Trophoblast cell (in vitro differentiated cells and primary cell): ENCODE measurements at places on chromosomes 16 and 17.

- no peaks in the 10 kb centered on the region for H3K36me3 ChIP-seq
- H3K27ac ChIP-seq: no peak overlapping the region
- H3K4me3 ChIP-seq: no peak overlapping the region
Measured at GRCh38 chr17:266701-267667, 85.5 kb upstream of the DOC2B start.

DNA sequence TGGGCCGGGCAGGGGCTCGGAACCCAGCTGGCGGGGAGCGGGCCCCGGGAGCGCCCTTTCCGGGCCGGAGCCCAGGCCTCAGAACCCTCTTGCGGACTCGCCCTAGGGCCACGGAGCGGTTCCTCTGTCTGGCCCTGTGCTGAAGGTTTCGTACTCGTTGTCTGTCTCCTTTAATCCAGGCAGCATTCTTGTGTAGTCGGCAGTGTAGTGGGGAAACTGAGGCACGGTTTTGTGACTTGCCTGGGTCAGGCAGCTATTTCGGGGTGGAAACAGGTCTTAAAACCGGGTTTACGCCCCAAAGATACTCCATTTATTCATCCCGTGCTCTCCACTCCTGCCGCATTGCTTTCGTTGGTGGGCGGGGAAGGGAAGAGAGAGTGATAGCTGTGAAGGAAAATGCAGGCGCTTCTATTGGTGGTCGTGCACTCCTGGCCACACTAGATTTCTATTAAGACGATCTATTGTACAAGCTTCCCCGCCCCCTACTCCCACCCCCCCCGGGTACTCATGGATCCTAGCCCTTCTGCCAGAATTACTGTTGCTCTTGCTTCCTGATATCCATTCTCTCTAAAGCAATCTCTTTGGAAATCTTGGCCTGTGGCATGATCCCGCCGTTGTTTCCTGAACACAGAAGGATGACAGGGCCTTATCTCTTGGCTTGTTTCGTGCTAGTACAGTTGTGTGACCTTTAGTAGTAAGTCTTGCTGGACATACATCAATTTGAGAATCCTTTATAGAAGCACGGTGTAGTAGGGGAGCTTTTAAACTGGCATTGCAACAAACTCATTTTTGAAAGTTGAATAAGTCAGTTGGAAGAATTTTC, 751 bp downstream of the DCAF7 start:
- peaks cover 4% of the 10 kb centered on the region for H3K4me1 ChIP-seq
- peak overlapping the region; percentile 97 for H3K4me3 ChIP-seq
- H3K27ac ChIP-seq: peak overlapping the region; percentile 66
- peaks cover 2% of the 10 kb centered on the region for H3K36me3 ChIP-seq
- DNase-seq: peak; percentile 22
- no peaks in the 10 kb centered on the region for H3K27me3 ChIP-seq

GRCh38 chr17:54256401-54256929, 433.7 kb downstream of the KIF2B start:
- DNase-seq: no peak
- H3K27me3 ChIP-seq: no peaks in the 10 kb centered on the region
- H3K36me3 ChIP-seq: no peaks in the 10 kb centered on the region
- no peaks in the 10 kb centered on the region for H3K4me1 ChIP-seq
- H3K27ac ChIP-seq: no peak overlapping the region

DNA sequence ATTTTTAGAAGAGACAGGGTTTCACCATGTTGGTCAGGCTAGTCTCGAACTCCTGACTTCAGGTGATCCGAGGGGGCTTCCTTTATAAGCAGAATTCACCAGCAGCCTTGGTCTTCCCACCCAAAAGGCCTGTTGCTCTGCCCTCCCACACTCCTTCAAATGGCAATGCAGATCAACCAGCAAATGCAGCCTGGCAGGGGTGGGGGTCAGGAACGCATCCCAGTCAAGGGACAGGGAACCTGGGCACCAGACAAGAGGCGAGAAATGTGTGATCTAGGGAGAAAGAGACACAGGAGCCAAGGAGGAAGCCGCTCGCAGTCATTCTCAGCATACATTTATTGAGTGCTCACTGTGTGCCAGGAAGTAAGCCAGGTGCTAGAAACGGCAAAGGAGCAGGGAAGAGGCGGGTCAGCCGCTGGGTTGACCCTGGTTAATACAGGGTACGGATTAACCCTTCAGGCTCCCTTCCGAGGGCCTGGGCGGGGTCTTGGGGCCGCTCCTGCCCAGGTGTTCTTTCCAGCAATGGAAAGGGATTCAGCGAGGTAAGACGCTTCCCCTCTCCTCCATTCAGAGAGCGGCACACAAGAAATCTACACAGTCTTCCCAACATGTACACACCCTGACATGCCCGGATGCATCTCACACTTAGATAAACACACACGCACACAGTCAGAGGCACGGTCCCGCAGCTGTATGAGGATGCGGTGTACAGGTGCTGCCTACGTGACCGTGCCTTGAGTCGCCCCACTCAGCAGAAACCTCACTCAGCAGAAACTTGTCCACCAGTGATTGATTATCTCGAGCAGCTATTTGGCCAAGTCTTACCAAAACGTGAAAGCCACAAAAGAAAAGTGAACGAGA, 6.6 kb upstream of the PITPNA start:
- H3K4me3 ChIP-seq: no peak overlapping the region
- H3K27ac ChIP-seq: no peak overlapping the region
- no peaks in the 10 kb centered on the region for H3K36me3 ChIP-seq

DNA sequence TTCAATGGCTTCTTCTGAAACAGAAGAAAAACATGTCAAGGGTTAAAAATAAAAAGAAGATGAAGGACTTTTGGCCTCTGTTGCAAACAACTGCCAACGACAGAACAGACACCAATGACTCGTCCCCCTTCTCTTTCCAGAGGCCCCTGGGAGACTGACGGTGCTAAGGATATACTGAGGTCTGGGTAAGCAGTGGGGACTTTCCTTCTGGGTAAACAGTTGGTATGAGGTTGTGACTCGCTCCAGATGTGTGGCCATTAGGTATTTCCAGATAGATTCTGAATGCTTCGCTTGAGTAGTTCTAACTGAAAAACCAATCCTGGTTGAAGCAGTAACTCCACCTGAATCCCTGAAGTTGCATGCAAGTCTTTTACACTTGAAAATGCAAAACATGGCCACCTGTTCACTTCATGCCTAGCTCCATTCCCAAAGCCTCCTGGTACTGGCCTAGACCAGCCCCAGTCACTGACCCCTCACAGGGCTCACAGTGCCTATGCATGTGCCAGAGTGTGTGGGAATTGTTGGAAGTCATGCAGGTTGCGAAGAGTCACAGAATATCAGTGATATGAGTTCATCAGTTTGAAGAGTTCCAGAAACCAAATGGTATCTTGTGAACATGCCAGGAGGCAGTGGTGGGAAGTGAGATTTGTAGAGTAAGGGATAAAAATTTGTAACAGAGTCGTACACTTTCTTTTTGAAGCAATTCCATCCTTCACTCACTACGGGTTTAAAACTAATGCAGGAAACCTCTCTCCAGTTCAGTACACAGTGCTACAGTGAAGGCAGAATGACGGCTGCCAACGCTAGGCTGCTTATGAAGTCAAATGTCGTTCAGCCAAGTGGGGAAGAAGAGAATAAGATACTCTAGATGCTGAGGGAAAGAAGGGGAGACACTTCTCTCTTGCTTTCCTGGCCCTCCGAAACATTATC, 217.8 kb downstream of the ZFHX3 start:
- H3K4me3 ChIP-seq: no peak overlapping the region
- H3K36me3 ChIP-seq: peaks cover 13% of the 10 kb centered on the region
- no peak for DNase-seq
- no peak overlapping the region for H3K27ac ChIP-seq

DNA sequence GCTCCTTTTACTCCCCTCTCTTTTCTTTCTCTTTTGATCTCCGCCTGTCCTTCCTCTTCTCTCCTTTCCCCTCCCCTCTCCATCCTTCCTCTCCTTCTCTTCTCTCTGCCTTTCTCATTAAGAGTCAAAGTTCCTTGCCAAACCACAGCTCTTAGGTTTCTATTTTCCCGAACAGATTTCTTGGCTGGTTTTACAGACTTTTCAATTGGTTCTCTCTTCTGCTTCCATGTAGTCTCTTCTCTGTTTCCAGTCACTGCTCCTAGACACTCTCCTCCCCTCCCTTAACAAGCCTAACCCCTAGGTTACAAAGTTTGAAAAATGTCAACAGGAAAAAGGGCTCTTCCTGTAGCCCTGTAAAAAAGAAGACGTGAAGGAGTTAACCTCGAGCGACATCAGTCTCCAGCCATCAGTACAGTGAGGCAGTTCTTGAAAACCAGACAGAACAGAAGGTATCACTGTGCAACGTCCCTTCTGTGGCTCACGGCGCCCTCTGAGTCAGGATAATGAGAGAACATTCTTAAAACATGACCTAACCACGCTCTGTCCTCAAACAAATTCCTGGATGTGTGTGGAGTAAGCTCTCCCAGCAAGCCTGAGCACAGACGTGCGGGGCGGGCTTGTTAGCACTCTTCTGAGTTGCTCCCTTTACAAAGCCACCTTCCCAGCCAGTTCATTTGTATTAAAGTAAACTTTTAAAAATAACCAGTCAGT, 11.6 kb upstream of the MARCHF10 start:
- no peaks in the 10 kb centered on the region for H3K27me3 ChIP-seq
- no peak overlapping the region for H3K4me3 ChIP-seq
- peaks cover 21% of the 10 kb centered on the region for H3K4me1 ChIP-seq
- H3K36me3 ChIP-seq: no peaks in the 10 kb centered on the region

- H3K27me3 ChIP-seq: no peaks in the 10 kb centered on the region
- H3K36me3 ChIP-seq: peaks cover 13% of the 10 kb centered on the region
- no peak overlapping the region for H3K27ac ChIP-seq
- H3K4me1 ChIP-seq: peaks cover 6% of the 10 kb centered on the region
- H3K4me3 ChIP-seq: no peak overlapping the region
- no peak for DNase-seq
Measured at GRCh38 chr17:74780443-74781238, 4.5 kb upstream of the NAT9 start.

GRCh38 chr17:39626171-39627046, at the start of gene PPP1R1B:
Gene PPP1R1B (plus strand): TSS chr17:39626952. CDS start chr17:39627393, 441 bp downstream.
- no peak for DNase-seq
- H3K27me3 ChIP-seq: peaks cover 39% of the 10 kb centered on the region
- peaks cover 8% of the 10 kb centered on the region for H3K4me1 ChIP-seq
- no peak within 1 kb of the TSS for H3K4me3 ChIP-seq

DNA sequence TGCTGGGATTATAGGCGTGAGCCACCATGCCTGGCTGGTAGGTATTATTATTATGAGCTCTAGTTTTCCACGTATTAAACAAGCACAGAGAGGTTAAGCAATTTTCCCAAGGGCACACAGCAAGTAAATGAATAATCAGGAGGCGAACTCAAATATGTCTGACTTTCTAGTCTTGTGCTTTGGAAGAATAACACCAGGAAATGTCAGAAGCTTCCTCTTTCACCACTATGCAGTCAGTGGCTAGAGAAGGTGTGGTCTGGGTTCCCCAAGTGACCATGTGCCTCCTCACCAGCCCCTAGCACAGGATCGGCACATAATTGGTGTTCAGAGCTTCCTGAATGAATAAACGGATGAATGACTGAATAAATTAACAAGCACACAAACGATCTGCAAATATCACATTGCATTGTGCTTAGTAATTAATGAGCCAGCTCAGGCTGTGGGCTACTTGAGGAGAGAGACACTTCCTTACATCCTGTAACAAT, 21.6 kb upstream of the SCNN1B start:
- no peaks in the 10 kb centered on the region for H3K36me3 ChIP-seq
- H3K27ac ChIP-seq: no peak overlapping the region
- H3K4me3 ChIP-seq: no peak overlapping the region

- no peak for DNase-seq
- no peak overlapping the region for H3K4me3 ChIP-seq
- H3K36me3 ChIP-seq: no peaks in the 10 kb centered on the region
- no peaks in the 10 kb centered on the region for H3K4me1 ChIP-seq
- H3K27me3 ChIP-seq: no peaks in the 10 kb centered on the region
Measured at GRCh38 chr16:35450648-35451047, 1991.2 kb downstream of the TP53TG3F start.

DNA sequence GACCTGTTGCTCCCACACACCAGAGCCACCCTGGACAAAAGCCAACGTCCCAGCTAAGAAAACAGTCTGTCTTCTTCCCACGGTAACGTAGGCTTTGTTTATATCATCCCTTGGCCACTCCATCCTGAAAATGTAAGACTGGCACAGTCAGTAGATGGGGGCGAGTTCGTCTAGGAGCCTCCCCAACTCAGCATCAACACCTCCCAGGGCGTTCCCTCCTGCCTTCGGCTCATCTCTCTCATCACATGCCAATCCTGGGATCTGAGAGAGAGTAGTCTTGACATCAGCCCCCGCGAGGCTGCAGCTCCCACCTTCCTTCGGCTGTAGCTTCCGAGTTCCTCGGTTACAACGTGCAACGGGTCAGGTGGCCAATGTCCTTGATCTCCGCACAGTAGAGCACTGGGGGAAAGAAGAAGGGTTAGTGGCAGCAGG, 894 bp downstream of the RNF227 start:
- H3K4me1 ChIP-seq: peaks cover 14% of the 10 kb centered on the region
- DNase-seq: no peak
- peaks cover 20% of the 10 kb centered on the region for H3K36me3 ChIP-seq
- peaks cover 3% of the 10 kb centered on the region for H3K27me3 ChIP-seq
- no peak overlapping the region for H3K27ac ChIP-seq

DNA sequence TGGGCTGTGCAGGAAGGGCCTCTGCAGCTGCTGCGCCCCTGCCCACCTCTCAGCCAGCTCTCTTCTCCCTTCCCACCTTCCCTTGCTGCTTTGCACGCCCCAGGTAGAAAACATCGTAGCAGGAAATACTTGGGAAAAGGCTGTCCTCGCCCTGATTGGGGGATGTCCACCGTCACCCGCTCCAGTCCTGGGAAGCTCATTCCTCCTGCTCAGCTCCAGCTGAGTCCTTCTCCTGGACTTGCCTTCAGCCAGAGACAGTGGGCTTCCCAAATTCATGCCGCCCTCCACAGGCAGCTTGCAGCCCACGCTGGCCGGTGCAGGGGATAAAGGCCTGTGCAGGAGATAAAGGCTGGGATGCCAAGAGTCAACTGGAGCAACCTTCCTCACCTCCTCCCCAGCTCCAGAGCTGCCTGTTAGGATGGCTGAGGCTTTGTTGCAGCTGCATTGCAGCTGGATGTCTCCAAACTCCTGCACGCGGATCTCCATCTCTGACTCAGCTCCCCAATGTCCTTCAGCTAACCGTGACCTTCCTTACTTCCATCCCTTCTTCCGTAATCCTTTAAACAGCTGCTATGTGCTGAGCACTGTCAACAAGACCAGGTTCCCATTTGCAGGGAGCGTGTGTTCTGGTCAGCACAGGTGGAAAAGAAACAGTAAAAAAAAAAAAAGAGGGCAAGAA, 402.0 kb upstream of the TNRC6C start:
- no peak for DNase-seq
- no peak overlapping the region for H3K27ac ChIP-seq
- H3K27me3 ChIP-seq: no peaks in the 10 kb centered on the region
- no peaks in the 10 kb centered on the region for H3K36me3 ChIP-seq
- no peaks in the 10 kb centered on the region for H3K4me1 ChIP-seq

DNA sequence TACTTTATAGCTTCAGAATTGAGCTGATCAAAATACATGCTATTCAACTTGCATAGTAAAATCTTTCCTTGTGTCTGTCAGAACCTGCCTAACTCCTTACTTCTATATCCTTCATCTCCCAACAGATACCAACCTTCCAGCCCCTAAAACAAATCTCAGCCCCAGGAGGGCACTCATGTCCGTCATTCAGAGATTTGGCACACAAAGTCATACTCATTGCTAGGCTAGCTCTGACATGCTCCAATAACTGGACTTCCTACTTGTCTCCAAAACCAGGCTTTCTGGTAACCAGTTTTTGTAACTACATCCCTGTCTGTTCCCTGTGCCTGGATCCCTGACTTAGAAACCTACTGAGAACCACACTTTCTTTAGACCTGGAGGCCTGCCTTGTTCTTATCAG, 37.5 kb upstream of the DHX40 start:
- no peaks in the 10 kb centered on the region for H3K4me1 ChIP-seq
- H3K27ac ChIP-seq: no peak overlapping the region
- no peak for DNase-seq
- no peak overlapping the region for H3K4me3 ChIP-seq
- H3K27me3 ChIP-seq: no peaks in the 10 kb centered on the region
